CD4-positive, alpha-beta T cell treated with Interleukin-4 for 4 hours (primary cell): ENCODE measurements at places on chromosomes 4 and X.

DNA sequence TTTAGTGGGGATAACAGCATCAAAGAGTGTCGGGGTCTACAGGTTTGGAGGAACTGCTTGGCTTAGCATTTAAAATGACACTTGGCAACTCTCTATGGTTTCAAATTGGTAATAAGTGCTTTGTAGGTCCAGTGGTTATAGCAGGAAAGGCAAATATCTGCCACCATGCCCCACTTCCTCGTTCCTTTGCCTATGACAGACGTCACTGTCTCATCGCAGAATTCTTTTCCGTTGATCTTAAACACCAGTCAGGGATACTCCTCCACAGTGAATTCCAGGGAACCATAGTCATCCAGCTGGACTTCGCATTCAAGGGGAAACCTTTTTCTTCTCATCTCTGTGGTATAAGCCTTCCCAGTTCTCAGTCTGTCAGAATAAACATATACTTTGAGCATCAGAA lies 319.1 kb downstream of the GPAT3 start:
- DNase-seq, result no peak

DNA sequence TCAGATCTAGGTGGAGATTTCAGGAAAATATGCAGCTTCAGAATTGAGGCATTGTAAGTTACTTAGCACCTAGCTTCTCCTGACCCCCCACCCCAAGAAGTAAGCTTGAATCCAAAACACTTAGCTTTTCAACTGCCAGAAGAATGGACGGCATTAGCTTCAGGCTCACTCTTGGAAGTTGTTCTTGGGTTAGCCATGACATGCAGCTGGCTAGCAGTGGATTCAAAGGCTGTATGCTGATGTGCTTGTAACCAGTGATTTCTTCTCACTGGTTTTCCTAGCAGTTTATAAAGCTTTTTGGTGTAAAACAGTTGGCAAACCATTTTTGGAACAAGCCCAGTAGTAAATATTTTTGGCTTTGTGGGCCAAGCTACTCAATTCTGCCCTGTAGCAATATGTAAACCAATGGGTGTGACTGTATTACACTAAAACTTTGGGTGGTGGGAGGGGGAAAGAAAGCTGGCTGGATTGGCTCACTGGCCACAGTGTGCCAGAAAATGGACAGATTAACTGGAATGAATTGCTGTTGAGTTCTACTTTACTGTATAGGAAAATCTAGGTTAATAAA lies 85.6 kb downstream of the SHROOM2 start:
- DNase-seq, result no peak

- DNase-seq, result no peak
Measured at GRCh38 chr4:6235012-6235411, 34.6 kb upstream of the WFS1 start.

- DNase-seq, result no peak
Measured at GRCh38 chrX:76159453-76159852, 13.4 kb upstream of the PBDC1 start.

DNA sequence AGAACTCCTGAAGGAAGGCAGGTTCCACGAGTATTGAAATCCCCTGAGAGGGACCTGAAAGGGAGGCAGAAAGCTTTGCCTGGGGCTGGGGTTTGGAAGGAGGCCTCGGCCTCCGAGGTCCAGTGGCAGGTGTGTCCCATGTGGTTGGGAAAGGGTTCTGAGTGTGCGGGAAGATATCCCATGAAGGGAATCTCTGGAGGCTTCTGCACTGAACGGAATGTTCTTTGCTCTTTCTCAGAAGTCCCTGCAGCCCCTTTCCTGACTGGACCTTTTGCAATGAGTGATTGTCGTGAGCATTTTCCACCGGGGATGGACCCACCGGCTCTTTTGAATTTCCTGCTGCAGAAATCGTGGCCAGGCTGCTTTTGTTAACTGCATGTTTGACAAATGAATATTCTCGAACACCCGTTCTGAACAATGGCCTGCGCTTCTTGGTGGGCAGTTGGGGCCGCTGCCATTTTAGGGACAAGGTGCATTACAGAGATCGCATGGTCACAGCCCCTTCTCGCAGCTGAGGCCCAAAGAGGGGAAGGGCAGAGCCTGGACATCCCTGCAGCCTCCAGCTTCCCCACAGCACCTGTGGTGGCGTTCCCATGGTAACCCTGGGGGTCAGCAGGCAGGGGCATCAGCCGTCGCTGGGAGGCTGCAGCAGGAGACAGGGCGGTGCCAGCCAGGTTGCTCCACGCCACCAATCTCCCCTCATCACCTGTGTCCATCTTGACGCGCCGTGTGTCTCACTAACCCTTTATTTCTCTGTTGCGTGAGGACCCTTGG lies 18.3 kb upstream of the HTRA3 start:
- no peak for DNase-seq

DNA sequence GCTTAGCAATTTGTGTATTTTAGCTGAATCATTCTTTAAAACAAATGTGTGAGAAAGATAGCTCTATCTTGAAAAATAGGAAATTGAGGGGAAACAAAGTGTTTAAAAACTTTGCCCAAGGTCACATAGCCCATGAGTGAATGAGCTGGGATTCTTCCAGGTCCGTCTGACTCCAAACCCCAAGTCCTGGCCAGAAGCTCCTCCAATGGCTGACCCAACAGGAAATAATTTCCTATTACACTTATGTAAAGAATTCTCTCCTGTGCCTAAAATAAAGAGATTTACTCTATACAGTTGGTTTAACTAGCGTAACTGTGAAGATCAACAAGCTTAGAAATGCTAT lies 287.6 kb downstream of the ARHGAP24 start:
- DNase-seq, result no peak

- DNase-seq, result peak; percentile 74
Measured at GRCh38 chr4:153466081-153466948, at the start of gene TMEM131L. Gene TMEM131L (plus strand): TSS chr4:153466360. CDS start chr4:153466398, 38 bp downstream.

- no peak for DNase-seq
Measured at GRCh38 chrX:72009731-72010130, 99.1 kb downstream of the NHSL2 start.

DNA sequence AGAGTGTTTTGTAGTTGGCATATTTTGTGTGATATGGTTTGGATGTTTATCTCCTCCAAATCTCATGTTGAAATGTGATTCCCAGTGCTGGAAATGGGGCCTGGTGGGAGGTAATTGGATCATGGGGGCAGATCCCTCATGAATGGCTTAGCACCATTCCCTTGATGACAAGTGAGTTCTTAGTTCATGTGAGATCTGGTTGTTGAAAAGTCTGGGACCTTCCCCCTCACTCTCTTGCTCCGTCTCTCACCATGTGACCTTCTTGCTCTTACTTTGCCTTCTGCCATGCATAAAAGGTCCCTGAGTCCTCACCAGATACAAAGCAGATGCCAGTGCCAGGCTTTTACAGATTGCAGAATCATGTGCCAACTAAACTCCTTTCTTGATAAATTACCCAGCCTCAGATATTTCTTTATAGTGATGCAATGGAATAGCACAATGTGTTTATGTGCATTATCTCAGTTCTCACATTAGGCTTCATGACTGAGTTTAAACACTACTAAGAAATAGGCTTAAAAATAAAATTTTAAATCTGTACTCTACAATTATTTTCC lies 1348.8 kb downstream of the STIM2 start:
- DNase-seq, result no peak

GRCh38 chr4:84221704-84222103 lies 277.4 kb downstream of the NKX6-1 start:
- DNase-seq, result no peak

GRCh38 chr4:40316333-40316781 lies 18.8 kb upstream of the CHRNA9 start:
- DNase-seq, result peak; percentile 87

- no peak for DNase-seq
Measured at GRCh38 chr4:160969925-160970324, 1193.9 kb downstream of the FSTL5 start.

GRCh38 chr4:46844325-46844917 lies 64.6 kb downstream of the COX7B2 start:
- peak; percentile 48 for DNase-seq

GRCh38 chr4:177016541-177017141 lies 223.9 kb upstream of the VEGFC start:
- no peak for DNase-seq

- no peak for DNase-seq
Measured at GRCh38 chr4:40586729-40587128, 42.9 kb downstream of the RBM47 start.

GRCh38 chrX:134706138-134706537 lies 47.9 kb upstream of the PLAC1 start:
- no peak for DNase-seq

DNA sequence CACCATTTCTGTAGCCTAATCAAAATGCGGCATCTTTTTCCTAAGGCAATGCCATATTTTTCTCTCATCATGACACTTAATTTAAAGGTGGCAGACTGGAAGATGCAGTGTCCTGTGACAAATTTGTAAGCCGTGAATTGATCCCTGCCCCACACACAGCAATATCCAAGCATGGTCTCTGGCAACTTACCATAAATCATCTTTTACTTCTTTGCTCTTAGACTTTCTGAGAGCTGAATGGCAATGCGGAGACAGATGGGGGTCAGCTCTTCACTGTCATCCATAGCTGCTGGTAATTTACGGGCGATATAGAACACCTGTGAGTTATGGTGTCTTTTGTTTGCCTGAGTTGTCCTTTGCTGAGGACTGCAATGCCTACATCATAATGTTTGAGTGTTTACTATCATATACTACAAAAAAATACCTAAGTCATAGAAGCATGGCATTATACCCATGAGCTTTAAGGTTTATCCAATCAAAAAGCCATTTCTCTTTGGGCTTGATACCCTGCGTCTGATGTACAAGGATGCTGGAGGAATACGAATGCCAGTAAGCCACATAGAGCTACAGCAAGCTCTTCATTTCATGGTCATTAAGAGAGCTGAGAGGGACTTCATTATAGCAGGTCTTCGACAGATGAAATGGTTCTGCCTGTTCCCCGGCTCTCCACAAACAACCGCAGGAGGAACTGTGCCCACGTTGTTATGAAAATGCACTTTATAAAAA lies 148.1 kb downstream of the TRIML1 start:
- DNase-seq, result no peak

GRCh38 chrX:136228839-136229207 lies 22.4 kb downstream of the MAP7D3 start:
- DNase-seq, result no peak

- DNase-seq, result no peak
Measured at GRCh38 chrX:133661962-133662839, 246.9 kb upstream of the GPC4 start.

- no peak for DNase-seq
Measured at GRCh38 chrX:153636716-153637115, 10.3 kb upstream of the DUSP9 start.

GRCh38 chrX:49959602-49960001 lies 37.2 kb downstream of the CLCN5 start:
- DNase-seq, result no peak

DNA sequence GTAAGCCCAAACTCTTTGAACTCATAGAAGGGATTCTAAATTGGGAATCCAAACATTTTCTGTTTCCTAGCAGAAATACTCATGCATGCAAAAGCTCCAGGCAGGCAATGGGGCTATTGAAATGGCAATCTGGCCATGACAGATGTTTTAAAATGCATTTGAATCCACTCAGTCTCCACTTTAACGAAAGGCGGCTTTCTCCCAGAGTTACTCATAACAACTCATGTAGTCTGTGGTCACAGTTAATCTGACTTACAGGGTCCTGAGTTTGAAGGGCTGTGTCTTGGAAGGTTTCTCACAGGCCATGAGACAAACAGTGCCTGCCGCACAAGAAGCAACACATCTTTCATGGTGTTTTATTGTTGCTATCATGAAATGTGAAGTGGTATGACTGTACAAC lies 185.7 kb downstream of the AMELX start:
- no peak for DNase-seq

- no peak for DNase-seq
Measured at GRCh38 chrX:154655786-154656185, 2.4 kb upstream of the CTAG2 start.

DNA sequence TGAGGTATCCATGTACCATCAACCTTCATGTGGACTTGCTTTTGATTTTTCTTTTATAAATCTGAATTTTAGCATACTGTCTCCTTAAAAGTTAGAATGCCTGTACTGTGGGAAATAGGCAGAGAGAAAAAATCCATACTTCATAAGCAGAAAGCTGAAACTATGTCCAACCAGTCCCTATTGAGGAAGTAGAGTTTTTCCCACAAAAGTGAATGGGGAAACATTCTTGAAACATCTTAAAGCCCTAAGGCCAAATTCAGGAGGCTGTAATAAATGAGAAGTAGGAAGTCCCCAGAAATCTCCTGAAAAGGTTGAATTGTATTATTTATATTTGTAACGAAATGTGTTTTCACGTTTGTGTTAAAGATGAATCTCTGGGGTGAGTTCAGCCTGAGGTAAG lies 56.3 kb downstream of the ENOX2 start:
- no peak for DNase-seq

- DNase-seq, result no peak
Measured at GRCh38 chr4:112421911-112422310, 94.1 kb downstream of the NEUROG2 start.

GRCh38 chr4:125735102-125735501 lies 420.3 kb downstream of the FAT4 start:
- no peak for DNase-seq

- no peak for DNase-seq
Measured at GRCh38 chr4:171142639-171143038, 670.6 kb upstream of the GALNTL6 start.

GRCh38 chrX:54413753-54414152 lies 26.5 kb upstream of the TSR2 start:
- DNase-seq, result no peak

DNA sequence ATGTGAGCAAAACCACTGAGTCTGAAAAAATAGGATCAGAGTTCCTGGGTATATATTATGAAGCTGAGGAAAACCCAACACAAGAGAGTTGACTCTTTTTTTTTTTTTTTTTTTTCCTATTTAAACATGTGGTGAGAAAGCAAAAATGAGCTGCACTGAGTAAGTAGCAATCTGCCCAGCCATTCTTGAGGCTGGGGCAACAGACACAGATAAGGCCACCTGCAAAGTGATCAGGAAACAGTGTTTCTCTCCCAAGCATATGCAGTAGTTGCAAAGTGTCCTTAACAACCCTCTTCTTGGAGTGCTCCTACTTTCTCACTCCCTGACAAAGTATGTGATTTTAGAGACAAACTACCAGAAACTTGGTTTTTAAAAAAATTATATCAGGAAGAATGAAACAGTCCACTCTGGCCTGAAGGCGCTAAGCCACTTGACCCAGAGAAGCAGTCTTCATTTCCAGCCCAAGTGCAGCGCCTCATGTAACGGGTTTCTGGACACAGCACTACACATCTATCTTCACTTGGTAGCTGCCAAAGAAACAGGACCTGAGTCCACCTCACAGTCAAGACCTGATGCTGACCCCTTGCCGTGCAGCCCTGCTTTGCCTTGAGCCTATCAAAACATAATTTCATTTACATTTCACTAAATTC lies 124.6 kb upstream of the MAP3K15 start:
- DNase-seq, result no peak

GRCh38 chrX:68868902-68869800 lies 40.3 kb downstream of the EFNB1 start:
- DNase-seq, result no peak
